ENCODE measurements at places on chromosomes 5 and 9. TPM values are rescaled to one million over a fixed set of nuclear protein-coding genes. Genes with fewer than 3 reads are reported as not detected.

The TMEM215 gene
- not detected for total RNA-seq

The ADAMTS12 gene
- total RNA-seq: not detected

The FNBP1 gene
- total RNA-seq: 228 TPM

- H3K4me1 ChIP-seq: peaks cover 13% of the 10 kb centered on the region
- no peaks in the 10 kb centered on the region for H3K36me3 ChIP-seq
- no peak for DNase-seq
- H3K27ac ChIP-seq: no peak overlapping the region
- H3K27me3 ChIP-seq: no peaks in the 10 kb centered on the region
These were observed 53.5 kb upstream of the MAST4 start for GRCh38 chr5:66542711-66543110.

GRCh38 chr5:132219981-132220380, 7.7 kb downstream of the P4HA2 start:
- no peaks in the 10 kb centered on the region for H3K4me1 ChIP-seq
- H3K4me3 ChIP-seq: no peak overlapping the region
- H3K27ac ChIP-seq: no peak overlapping the region

GRCh38 chr9:104774831-104775573, 11.1 kb downstream of the NIPSNAP3B start:
- no peak overlapping the region for H3K4me3 ChIP-seq
- H3K27ac ChIP-seq: no peak overlapping the region
- no peaks in the 10 kb centered on the region for H3K27me3 ChIP-seq
- H3K4me1 ChIP-seq: no peaks in the 10 kb centered on the region
- H3K36me3 ChIP-seq: no peaks in the 10 kb centered on the region
- no peak for DNase-seq

DNA sequence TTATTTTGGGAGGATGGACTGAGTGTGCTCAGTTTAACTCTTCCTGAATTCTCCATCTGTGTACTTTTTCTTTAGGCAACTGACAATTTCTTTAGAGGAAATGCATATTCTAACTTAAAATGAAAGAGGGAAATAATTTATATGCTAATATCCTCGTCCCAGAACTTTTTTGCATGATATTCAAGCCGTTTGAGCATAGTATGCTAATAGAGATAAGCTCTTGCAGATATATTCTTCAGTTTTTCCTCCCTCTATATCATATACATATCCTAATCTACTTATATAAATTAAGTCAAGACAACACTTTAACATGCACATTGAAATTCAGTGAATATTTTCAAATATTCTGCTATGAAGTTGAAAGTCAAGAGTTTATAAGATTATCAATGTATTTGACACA, 84.7 kb downstream of the YTHDC2 start:
- peaks cover 4% of the 10 kb centered on the region for H3K36me3 ChIP-seq
- H3K27ac ChIP-seq: no peak overlapping the region
- DNase-seq: no peak
- H3K4me1 ChIP-seq: no peaks in the 10 kb centered on the region

Data from activated CD4-positive, alpha-beta memory T cell treated with anti-CD3 and anti-CD28 coated beads for 36 hours (primary cell).